Right cardiac atrium (tissue), 5 donors: ENCODE measurements at places on chromosomes 5 and 9. TPM values are rescaled to one million over a fixed set of nuclear protein-coding genes. Genes with fewer than 3 reads are reported as not detected.
A peak's percentile ranks its signal among the peaks of the same experiment; 100 is the strongest.

DNA sequence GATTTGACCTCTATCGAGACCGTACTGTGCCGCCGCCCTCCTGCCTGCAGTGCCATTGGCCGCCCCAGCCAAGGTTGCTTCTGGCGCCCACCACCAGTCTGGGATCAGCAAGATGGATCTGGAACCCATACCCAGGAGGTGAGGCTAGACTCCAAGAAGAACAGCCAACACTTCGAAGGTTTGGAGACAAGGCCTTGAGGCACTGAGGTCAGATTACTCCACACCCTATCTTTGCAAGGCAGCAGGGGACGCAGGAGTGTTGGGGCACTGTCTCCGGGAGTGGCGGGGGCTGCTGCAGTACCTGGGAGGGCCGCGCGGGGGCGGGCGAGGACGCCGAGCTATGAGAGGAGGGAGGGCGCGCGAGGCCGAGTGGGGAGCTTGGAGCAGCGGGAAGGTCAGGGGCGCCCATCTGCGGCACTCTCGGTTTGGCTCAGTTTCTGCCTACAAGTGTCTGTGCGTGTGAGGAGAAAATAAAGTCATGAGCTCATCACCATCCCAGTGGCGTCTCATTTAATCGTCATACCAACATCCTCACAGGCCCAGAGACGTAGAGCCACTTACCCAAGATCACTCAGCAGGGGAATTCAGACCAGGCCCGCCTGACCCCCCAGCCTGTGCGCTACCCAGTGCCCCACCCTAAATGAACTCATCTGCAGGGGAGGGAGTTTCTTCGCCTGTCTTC, 20.5 kb upstream of the PSD2 start:
- peak; percentile 91 for DNase-seq

DNA sequence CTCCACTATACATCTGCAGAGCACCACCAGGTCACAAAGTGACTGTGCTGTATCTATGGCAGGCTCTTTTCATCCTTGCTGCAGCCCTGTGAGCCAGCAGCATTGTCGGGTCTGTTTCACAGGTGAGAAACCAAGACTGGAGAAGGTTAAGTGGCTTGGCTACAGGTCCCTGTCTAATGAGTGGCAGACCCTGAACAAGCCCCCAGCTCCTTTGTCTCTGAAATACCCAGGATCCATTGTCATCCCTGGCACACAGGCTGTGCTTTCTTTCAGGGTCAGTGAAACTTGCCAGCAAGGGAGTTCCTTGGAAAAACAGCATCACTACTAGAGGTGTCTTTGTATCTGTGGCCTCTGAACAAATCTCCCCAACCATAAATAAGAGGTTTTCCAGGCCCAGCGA, 27.6 kb upstream of the CXCL14 start:
- no peak for DNase-seq

- no peak for DNase-seq
These were observed 255.1 kb upstream of the NREP start for GRCh38 chr5:112012104-112012503.

The CDO1 gene
- total RNA-seq, result 16.3 TPM

- DNase-seq, result no peak
These were observed 12.6 kb upstream of the UGT3A2 start for GRCh38 chr5:36079200-36079781.

The ZDHHC11B gene
- 26.0 TPM for total RNA-seq
